H9 (cell line): ENCODE measurements at places on chromosomes 11 and 22. TPM values are rescaled to one million over a fixed set of nuclear protein-coding genes. Genes with fewer than 3 reads are reported as not detected.

DNA sequence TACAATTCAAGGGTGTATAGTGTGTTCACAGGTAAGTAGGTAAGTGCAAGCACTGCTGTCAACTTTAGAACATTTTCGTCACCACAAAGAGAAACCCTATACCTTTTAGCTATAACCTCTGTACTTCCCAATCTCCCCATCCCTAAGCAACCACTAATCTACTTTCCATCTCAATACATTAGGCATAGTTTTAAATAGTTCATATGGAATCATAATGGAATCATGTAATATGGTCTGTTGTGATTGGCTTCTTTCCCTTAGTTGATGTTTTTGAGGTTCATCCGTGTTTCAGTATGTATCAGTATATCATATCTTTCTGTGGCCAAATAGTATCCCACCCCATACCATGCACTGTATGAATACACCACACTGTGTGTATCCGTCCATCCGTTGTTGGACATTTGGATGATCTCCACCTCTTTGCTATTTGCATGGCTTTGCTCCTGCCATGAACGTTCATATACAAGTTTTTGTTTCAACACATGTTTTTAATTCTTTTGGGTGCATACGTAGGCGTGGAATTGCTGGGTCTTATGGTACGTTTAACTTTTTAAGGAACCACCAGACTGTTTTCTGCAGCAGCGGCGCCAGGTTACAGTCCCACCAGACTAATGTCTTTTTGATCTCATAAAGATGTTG is 27.7 kb upstream of the OPCML start:
- no peak overlapping the region for H3K4me3 ChIP-seq
- no peaks in the 10 kb centered on the region for H3K36me3 ChIP-seq
- no peak for DNase-seq
- H3K27ac ChIP-seq = no peak overlapping the region

- no peaks in the 10 kb centered on the region for H3K27me3 ChIP-seq
- H3K4me3 ChIP-seq = peak overlapping the region; percentile 76
- H3K4me1 ChIP-seq = peaks cover 4% of the 10 kb centered on the region; the same call in 1 of the 2 replicates
- no peak overlapping the region for H3K27ac ChIP-seq
Measured at GRCh38 chr11:114440971-114441763, 1.9 kb downstream of the REXO2 start.

GRCh38 chr22:50398831-50399648 is 55.9 kb downstream of the PPP6R2 start:
- no peaks in the 10 kb centered on the region for H3K27me3 ChIP-seq
- H3K4me1 ChIP-seq = no peaks in the 10 kb centered on the region
- no peak overlapping the region for H3K4me3 ChIP-seq
- peaks cover 47% of the 10 kb centered on the region for H3K36me3 ChIP-seq

GRCh38 chr11:73379189-73379880 is 3.1 kb downstream of the RELT start:
- H3K27me3 ChIP-seq = no peaks in the 10 kb centered on the region; the same call in 1 of the 2 replicates
- H3K36me3 ChIP-seq = no peaks in the 10 kb centered on the region
- H3K27ac ChIP-seq = no peak overlapping the region
- DNase-seq = no peak
- peaks cover 3% of the 10 kb centered on the region; the same call in 1 of the 2 replicates for H3K4me1 ChIP-seq

- no peaks in the 10 kb centered on the region for H3K4me1 ChIP-seq
- DNase-seq = no peak
- no peaks in the 10 kb centered on the region for H3K36me3 ChIP-seq
- H3K27me3 ChIP-seq = no peaks in the 10 kb centered on the region
- H3K27ac ChIP-seq = no peak overlapping the region
Measured at GRCh38 chr11:65743681-65744025, 23.1 kb upstream of the RNASEH2C start.

- DNase-seq = peak; percentile 89
- H3K27me3 ChIP-seq = no peaks in the 10 kb centered on the region
- H3K36me3 ChIP-seq = no peaks in the 10 kb centered on the region
- H3K4me1 ChIP-seq = no peaks in the 10 kb centered on the region; the same call in 1 of the 2 replicates
- peak overlapping the region; percentile 45 for H3K4me3 ChIP-seq
- H3K27ac ChIP-seq = no peak overlapping the region
Measured at GRCh38 chr22:38927033-38927781, 30.2 kb upstream of the APOBEC3A start.

GRCh38 chr22:24104307-24105012 is 76.8 kb upstream of the SUSD2 start:
- no peaks in the 10 kb centered on the region for H3K27me3 ChIP-seq
- peaks cover 9% of the 10 kb centered on the region; the same call in 2 of the 3 replicates for H3K36me3 ChIP-seq
- H3K27ac ChIP-seq = no peak overlapping the region
- H3K4me1 ChIP-seq = no peaks in the 10 kb centered on the region

DNA sequence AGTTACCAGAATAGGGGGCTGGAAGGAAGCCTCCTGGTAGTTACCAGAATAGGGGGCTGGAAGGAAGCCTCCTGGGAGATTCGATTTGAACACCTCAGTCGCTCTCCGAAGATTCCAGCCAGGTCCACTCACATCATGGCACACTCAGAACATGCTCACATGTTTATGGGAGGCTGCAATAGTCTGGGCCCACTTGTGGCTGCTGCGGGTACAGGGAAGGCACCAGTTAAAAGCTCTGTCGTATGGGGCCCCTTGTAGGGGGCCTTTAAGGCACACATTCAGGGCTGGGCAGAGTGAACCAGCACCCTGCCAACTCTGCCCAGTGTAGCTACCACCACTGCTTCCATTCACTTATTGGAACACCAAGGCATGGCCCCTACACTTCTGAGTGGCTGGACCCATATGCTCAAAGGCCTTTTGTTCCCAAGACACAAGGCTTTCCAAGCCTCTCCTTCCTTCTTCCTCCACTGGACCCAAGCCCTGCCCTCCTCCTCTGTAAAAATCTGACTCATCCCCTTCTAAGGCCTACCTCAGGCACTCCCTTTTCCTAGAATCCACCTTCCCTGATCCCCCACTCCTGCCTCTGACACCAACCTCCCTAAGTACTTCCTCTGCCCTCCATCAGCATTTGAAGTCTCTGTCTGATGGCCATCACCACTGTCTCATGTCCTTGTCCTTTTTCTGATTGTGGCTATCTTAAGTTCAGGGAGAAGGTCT is 28.0 kb downstream of the USP35 start:
- no peak overlapping the region for H3K27ac ChIP-seq
- peaks cover 20% of the 10 kb centered on the region for H3K36me3 ChIP-seq
- H3K4me3 ChIP-seq = no peak overlapping the region
- no peak for DNase-seq
- no peaks in the 10 kb centered on the region for H3K4me1 ChIP-seq

DNA sequence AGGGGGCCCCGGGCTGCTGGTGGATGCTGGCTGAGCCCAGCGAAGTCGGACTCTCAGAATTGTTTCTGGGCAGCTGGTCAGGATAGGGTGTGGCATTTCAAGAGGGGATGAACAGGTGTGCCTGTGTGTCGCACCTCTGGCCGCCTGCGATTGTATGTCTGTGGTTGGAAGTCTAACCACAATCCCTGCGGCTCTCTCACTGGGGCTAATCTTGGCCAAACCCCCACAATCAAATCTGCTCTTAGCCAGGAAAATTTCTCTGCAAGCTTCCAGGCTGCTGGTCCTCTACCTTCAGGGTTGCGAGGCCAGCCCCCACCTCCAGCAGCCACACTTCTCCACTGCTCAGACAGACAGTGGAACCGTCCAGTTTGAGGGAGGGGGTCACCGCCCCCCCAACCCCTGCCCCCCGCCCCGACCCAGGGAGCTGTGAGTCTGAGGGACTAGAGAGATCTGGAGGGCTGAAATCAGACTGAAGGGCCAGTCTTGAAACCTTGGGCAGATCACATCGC is 953 bp downstream of the ATG16L2 start:
- H3K27me3 ChIP-seq = no peaks in the 10 kb centered on the region
- H3K27ac ChIP-seq = no peak overlapping the region
- peaks cover 5% of the 10 kb centered on the region; the same call in 1 of the 2 replicates for H3K4me1 ChIP-seq
- no peak for DNase-seq
- peaks cover 27% of the 10 kb centered on the region for H3K36me3 ChIP-seq

GRCh38 chr11:8032576-8033304 is 45.6 kb downstream of the EIF3F start:
- no peaks in the 10 kb centered on the region for H3K27me3 ChIP-seq
- H3K27ac ChIP-seq = no peak overlapping the region
- no peak for DNase-seq
- H3K4me1 ChIP-seq = no peaks in the 10 kb centered on the region

DNA sequence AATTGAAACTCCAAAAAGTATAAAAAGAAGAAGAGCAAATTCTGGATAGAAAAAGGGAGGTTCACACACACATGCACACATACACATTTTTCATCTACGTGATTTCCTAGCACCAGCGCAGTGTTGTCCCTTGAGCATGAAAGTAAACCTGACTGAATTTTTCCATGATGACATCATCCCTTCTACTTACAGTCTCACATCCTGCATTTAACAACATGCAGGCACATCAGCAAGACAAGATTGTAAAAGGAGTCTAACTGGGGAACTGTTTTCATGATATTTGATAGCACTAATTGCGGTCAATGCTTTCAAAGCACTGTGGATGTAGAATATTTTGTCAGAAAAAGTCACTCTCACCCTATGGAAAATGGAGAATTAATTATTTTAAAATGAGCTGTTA is 36.6 kb downstream of the GAS2 start:
- no peaks in the 10 kb centered on the region for H3K36me3 ChIP-seq
- no peaks in the 10 kb centered on the region for H3K27me3 ChIP-seq
- no peak overlapping the region for H3K4me3 ChIP-seq
- DNase-seq = no peak
- no peak overlapping the region for H3K27ac ChIP-seq

The SYT7 gene
- total RNA-seq = 7.0 and 8.8 TPM in 2 replicates

The KCTD14 gene
- total RNA-seq = 12.5 and 13.8 TPM in 2 replicates

The VPREB1 gene
- not detected in 2 replicates for total RNA-seq

The SHISAL1 gene
- 2.9 and 3.0 TPM in 2 replicates for total RNA-seq

The SCGB1D2 gene
- not detected in 2 replicates for total RNA-seq

The P4HA3 gene
- total RNA-seq = not detected in 2 replicates

The PNPLA5 gene
- total RNA-seq = 5.2 and 5.5 TPM in 2 replicates

The HORMAD2 gene
- total RNA-seq = not detected in 2 replicates
